CD14-positive monocyte (primary cell): ENCODE measurements at places on chromosomes 16 and 17. TPM values are rescaled to one million over a fixed set of nuclear protein-coding genes. Genes with fewer than 3 reads are reported as not detected.

The CMTM2 gene
- 39.1 TPM for polyA plus RNA-seq

The XYLT1 gene
- 1.6 TPM for polyA plus RNA-seq

The OTOP3 gene
- not detected in 2 replicates for polyA plus RNA-seq

The GALR2 gene
- 0.22 TPM for polyA plus RNA-seq

The CIITA gene
- 15.6 TPM for polyA plus RNA-seq
